ENCODE measurements at places on chromosomes 6 and 20. TPM values are rescaled to one million over a fixed set of nuclear protein-coding genes. Genes with fewer than 3 reads are reported as not detected.

The IL17F gene
- total RNA-seq, result not detected

The CRNKL1 gene
- total RNA-seq, result 33.7 TPM

The CSNK2A1 gene
- total RNA-seq, result 82.9 TPM

The C6orf141 gene
- total RNA-seq, result not detected

The MUC21 gene
- total RNA-seq, result not detected

The ITPR3 gene
- 46.7 TPM for total RNA-seq

The ZSCAN31 gene
- 19.9 TPM for total RNA-seq

The OR2J2 gene
- not detected for total RNA-seq

Measured in osteoblast (primary cell).